ENCODE measurements at places on chromosomes 4 and X. TPM values are rescaled to one million over a fixed set of nuclear protein-coding genes. Genes with fewer than 3 reads are reported as not detected.

GNRHR gene
- not detected for total RNA-seq

TMSB4X gene
- 8,117 TPM for total RNA-seq

PAGE2 gene
- total RNA-seq = not detected

BRS3 gene
- total RNA-seq = not detected

QRFPR gene
- total RNA-seq = not detected

CDX4 gene
- not detected for total RNA-seq

MTCP1 gene
- 21.8 TPM for total RNA-seq

DOCK11 gene
- total RNA-seq = 26.3 TPM

IL1RAPL2 gene
- total RNA-seq = not detected

TMPRSS11B gene
- not detected for total RNA-seq

PRSS12 gene
- 40.7 TPM for total RNA-seq

SLC2A9 gene
- total RNA-seq = 2.5 TPM

GPR34 gene
- not detected for total RNA-seq

PKD2 gene
- 95.7 TPM for total RNA-seq

PPP1R2C gene
- total RNA-seq = not detected

Measured in bronchial smooth muscle cell (primary cell).